ENCODE measurements at places on chromosomes 13 and 19.
A peak's percentile ranks its signal among the peaks of the same experiment; 100 is the strongest.

- peak; percentile 63 for DNase-seq
Measured at GRCh38 chr13:38872693-38873092, 117.9 kb downstream of the STOML3 start.

DNA sequence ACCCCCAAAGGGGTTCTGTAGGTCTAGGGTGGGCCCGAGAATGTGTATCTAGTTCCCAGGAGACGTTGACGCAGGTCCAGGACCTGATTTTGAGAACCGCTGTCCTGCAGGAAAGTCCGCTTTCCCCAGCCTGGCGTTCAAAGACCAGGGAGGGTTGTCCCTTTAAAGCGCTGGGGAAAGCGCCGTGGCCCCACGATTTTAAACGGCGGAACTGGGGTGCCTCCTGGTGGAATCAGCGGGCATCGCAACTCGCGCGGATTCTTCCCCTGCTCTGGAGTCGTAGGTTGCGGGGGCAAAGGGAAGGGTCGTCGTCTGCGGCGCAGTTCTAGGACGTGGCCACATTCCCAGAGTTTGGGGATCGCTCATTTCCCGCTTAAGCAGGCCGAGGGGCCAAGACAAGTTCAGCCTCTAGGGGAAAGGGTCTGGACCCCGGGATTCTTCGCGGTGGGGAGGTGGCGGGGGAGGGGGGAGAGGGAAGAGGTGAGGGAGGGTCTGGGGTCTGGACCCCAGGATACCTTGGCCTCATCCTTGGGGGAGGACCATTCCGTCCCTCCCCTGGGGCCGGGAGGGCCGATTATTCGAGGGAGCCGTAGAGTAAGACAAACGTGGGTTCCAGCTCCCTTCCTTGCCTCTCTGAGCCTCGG lies 7.7 kb downstream of the PNMA8B start:
- DNase-seq = peak; percentile 89

GRCh38 chr19:4094291-4094690 lies 27.6 kb upstream of the ZBTB7A start:
- no peak for DNase-seq

- peak; percentile 44 for DNase-seq
Measured at GRCh38 chr13:99774644-99775043, 196.9 kb downstream of the ZIC5 start.

- no peak for DNase-seq
Measured at GRCh38 chr13:31015199-31015598, 82.7 kb downstream of the TEX26 start.

DNA sequence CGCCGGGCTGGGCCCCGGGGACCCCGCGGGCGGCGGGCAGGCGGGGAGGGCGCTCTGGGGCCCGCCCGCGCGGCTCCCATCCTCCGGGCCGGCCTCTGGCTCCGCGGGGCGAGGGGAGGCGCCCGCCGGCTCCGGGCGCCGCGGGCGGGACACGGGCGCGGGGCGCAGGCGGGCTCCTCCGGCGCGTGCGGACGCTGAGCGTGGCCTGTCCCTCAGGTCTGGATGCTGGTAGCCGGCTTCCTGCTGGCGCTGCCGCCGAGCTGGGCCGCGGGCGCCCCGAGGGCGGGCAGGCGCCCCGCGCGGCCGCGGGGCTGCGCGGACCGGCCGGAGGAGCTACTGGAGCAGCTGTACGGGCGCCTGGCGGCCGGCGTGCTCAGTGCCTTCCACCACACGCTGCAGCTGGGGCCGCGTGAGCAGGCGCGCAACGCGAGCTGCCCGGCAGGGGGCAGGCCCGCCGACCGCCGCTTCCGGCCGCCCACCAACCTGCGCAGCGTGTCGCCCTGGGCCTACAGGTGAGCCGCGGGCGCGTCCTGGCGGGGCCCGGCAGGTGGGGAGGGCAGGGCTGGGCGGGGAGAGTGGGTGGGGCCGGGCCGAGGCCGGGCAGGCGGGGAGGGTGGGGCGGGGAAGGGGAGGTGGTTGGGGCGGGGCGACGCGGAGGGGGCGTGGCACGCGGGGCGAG lies 420 bp downstream of the IL17D start:
- peak; percentile 93 for DNase-seq

DNA sequence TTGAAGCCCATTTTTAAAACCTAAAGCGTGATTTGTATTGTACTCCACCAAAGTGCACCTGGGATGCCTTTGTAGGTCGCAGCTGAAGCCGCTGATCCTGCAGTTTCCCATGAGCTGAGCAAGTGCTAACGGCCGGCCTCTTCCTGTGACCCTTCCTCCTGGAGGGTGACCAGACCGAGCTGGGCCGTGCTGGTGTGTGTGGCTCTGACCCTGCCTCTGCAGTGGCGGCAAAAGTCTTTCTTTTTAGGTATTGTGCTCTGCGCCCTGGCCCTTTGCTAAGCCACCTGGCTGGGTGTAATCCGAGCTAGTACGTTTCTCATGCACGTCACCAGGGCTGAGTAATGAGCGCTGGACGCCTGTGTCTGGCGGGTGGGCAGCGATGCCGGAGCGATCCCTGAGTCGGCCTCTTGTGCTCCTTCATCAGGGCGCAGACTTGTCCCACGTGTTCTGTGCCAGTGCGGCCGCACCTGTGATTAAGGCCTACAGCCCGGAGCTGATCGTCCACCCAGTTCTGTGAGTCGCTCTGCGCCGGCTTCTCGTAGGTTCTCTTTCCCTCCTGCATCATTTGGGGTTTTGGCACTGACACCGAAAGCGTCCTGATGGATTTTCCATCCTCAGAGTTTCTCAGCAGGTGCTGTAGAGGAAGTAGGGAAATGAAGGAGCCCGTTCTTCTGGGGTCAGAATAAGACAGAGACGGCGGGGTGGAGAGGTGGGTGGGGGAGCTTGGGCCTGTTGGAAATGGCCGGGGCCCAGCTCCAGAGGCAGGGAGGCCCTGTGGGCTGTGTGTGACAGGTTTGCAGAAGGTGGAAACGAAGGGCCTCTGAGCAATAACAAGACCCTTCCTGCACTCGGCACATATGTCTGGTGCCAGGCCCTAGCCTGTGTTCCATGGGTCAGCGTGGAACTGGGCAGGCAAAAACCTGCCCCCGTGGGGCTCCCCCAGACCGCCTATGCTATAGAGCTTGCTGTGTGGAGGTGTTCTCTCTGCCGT lies 9.7 kb downstream of the NAXD start:
- no peak for DNase-seq

GRCh38 chr19:19568802-19569756 lies 31.0 kb downstream of the CILP2 start:
- DNase-seq = peak; percentile 55

- no peak for DNase-seq
Measured at GRCh38 chr13:98945863-98946605, 31.8 kb downstream of the DOCK9 start.

DNA sequence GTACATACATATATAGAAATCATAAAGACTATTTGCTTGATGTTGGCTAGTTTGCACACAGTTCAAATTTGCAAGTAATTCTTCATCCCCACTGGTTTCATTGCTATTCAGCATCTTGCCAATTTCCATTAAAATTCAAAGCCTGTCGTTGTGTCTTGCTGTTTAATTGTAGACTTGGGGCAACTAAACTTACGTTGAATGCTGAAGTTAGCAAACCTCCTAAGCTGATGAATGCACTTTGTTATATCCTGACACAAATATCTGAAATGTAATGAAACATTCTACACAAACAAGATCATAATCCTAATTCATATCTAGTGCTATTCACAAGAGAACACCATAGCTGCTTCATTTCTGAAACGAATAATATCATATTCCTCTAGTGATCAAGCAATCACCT lies 381.2 kb downstream of the ITGBL1 start:
- no peak for DNase-seq

- no peak for DNase-seq
Measured at GRCh38 chr13:41675306-41675705, 218.0 kb downstream of the RGCC start.

DNA sequence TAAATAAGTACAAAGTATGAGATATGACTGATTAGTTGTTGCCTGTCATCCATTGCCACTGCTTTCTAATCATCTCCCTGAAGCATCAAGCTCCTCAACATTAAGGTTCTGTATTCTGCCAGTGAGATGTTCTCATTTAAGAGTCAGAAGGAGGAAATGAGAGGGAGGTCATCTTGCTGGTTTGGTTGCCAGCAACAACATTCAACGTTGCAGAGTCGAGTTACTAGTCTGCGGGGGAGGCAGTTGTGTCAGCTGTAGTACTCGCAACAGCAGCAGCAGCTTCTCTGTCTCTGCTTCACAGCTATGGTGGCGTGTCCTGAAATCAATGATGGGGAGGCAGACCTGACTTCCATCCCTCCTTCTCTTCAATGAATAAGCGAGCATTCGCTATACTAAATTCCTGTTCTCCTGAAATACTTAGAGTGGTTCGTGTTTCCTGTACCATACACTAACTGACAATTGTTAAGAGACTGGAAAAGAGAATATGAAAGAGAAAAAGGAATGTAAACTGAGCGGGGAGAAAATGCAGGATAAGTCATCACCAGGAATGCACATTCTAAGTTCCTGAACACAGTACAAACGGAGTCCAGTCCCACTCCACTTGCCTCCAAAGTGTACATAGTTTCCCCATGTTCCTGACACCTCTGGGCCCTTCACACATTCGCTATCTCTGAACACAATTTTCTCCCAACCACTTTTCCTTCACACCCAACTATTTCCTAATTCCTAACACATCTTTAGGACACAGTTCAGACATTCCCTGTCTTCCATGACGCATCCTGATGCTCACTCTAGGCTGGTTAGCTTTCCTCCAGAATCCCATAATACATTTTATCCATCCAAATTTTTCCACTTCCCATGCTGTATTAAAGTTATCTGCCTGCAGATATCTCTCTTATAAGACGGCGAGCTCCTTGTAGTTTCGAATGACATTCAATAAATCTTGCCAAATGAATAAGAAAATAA lies 263.0 kb downstream of the KLF12 start:
- DNase-seq = peak; percentile 76

DNA sequence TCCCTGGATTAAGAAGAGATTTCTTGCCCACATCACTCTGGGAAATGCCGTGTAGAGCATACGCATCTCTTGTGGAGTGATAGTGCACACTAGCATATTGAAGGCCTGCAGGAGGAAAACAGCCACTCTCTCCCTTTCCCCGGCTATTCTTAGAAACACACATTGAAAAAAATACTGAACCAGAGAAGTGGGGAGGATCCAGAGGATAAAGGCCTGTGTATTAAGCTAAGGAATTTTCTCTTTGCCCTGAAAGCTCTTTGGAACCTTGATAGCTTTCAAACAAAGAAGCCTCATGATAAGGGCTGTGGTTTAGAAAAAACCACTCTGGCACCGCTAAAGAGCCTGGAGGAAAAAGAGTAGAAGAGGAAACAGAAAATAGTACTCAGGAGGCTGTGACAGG lies 386.1 kb upstream of the NBEA start:
- DNase-seq = peak; percentile 18

DNA sequence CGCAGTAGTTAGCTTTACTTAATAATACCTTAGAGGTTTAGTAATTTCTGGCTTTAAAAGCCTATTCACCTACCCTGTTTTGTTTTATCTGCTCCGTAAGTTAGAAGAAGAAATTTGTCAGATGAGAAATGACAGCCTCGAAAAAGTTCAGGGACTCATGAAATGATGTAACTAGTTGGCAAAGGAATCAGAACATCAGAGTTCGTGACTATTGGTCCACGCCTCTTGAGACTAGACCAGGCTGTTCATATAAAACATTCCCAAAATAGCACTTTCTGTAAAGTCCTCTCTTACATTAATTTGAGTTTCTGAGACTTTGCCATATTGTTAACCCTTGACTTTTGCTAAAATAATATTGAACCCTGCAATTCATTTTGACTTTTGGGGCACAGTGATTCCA lies 92.0 kb downstream of the HS6ST3 start:
- no peak for DNase-seq

- DNase-seq = no peak
Measured at GRCh38 chr13:36382030-36382429, 35.8 kb upstream of the SPART start.

DNA sequence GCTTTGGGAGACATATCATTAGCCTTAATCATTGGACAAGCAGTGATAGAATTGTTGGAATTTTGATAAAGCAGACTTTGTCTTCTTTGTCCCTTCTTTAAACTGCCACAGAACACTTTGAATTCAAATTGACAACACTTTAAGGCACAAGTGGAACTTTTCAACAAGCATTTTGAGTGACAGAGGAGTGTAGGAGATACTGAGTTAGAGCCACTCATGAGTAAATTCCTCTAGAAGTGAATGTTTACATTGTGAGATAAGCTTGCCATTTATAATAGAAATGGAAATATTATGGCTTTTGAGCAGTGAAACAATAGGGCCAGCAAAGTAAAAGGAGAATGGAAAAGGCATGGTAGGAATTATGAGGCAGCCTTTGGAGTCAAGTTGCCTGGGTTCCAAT lies 515.8 kb downstream of the SLITRK6 start:
- peak; percentile 11 for DNase-seq

DNA sequence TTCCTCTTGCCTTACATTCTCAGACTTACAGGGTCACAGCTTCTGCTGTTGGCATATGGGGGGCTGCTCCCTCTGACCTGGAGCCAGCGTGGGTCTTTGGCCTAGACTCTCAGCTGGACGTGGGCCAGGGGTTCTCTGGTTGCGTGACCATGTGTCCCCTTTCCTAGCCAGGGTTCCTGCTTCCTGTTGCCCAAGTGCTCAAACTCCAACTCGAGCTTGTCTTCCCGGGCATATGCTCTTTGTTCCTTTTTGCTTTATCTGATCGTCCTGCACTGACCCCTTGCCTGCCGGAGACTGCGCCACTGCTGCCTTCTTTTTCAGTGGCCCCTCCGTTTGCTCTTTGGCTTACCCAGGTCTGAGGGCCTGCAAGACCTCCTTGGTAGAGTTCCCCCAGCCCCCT lies 25.3 kb upstream of the GPR183 start:
- no peak for DNase-seq

DNA sequence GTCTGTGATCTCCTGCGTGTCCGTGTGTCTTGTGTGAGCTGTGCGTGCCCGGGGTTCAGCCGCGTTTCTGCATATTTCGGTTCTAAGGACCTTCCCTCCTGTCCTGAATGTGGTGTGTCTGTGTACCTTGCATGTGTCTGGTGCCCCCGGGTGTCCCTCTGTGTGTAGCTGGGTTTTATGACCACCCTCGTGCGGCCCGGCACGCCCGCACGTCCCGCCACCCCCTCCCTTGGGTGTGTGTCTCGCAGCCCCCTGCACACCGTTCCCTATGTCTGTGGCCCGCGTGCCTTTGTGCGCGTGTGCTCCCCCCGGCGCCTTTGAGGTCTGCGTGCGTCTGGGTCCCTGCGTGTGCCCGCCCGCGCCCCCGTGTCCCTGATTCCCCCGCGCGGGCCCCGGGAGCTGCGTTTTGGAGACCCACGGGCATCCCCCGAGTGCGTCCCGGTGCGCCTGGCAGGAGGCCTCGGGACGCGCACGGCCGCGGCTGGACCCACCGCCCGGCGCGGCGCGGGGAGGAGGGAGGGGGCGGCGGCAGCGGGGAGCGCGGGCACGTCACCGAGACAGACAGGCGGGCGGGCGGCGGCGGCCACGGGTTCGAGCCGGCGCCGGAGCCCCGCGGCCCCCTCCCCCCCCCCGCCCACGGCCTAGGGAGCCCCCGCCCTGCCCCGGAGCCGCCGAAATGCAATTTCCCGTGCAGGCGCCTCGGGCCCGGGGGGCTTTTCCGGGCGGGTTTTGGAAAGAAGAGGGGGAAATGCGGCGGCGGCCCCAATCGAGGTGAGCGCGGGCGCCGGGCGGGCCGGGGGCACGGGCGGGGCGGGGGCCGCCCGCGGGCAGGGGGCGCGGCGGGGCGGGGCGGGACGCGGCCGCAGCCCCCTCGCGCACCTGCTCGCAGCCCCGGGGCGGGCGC lies 12.0 kb upstream of the NANOS3 start:
- DNase-seq = no peak

- no peak for DNase-seq
Measured at GRCh38 chr19:5121266-5122120, 152.6 kb downstream of the KDM4B start.

Data from astrocyte of the hippocampus (primary cell).